ENCODE measurements at places on chromosomes 1 and 21. TPM values are rescaled to one million over a fixed set of nuclear protein-coding genes. Genes with fewer than 3 reads are reported as not detected.

The MPL gene
- total RNA-seq = 0.31 TPM

The HES5 gene
- not detected for total RNA-seq

The DCAF6 gene
- total RNA-seq = 26.0 TPM

The JAM2 gene
- total RNA-seq = not detected
